ENCODE measurements at places on chromosomes 7 and 10.

DNA sequence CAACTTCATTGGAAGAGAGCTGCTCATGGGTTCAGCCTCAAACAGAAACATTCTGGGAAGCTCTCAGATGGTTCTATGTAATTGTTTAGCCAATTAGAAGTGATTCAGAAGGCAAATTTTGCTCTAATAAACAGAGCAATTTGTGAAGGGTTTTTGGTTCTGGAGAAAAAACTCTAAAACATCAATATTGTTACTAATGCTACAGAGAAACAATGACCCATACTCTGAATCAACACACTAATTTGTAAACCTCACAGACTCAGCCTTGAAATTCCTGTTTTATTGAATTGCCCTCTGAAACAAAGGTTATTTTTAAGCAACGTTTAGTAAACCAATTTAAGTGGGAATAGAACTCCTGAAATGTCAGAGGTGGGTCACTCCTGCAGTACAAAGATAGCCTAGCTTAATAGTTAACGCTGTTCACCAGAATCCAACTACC, 171.6 kb upstream of the SVIL start:
- DNase-seq: no peak

GRCh38 chr10:28160866-28161405, 141.9 kb downstream of the MPP7 start:
- no peak for DNase-seq

- DNase-seq: no peak
These were observed 2.9 kb upstream of the NRAP start for GRCh38 chr10:113666682-113667252.

DNA sequence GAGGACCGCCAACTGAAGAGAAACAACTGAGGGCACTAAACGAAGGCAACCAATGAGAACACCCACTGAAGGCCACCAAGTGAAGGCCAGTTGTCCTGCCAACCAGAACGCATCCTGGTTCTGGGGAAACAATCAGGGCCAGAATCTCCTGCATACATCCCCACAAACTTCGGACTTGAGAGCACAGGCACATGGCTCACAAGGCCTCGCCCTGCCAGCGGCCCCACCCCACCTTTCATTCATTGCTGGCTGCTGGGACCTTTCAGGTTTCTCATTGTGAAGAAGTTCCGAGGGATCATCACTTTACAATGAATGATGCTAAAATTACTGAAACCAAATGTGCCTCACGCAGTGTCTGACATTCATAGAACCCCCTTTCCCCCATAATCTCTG, 79.2 kb upstream of the ABI1 start:
- DNase-seq: no peak

DNA sequence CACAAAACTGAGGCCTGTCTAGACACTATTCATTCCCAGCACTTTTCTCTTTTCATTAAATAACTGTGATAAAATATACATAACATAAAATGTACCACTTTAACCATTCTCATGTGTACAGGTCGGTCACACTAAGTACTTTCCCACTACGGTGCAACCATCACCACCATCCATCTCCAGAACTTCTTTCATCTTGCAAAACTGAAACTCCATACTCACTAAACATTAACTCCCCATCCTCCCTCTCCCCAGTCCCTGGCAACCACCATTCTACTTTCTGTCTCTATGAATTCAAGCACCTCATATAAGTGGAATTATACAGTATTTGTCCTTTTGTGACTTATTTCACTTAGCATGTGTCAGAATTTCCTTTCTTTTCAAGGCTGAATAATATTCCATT, 53.0 kb downstream of the ARHGAP12 start:
- no peak for DNase-seq

DNA sequence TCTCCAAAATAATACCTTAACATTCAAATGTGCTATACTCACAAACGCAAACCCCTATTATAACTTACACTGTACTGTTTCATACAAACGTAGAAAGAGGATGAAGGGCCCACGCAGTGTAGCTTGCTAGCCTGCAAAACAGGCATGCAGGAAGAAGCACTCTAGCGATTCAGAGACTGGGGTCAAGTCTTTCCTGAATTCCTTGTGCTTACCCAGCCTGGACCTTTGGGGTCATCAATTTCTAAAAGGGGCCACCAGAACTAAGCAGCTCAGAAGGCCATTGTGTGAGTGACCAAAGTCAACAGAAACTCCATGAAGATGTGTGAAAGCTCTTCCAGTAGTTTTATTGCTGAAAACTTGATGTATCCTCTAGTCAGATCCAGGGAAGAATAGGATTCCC, 111.9 kb downstream of the SVIL start:
- DNase-seq: no peak

GRCh38 chr7:121286742-121287734, 41.8 kb upstream of the WNT16 start:
- DNase-seq: no peak

GRCh38 chr7:144529269-144529926, 125.9 kb upstream of the NOBOX start:
- DNase-seq: no peak

GRCh38 chr10:31657434-31657872, 271.2 kb downstream of the ARHGAP12 start:
- no peak for DNase-seq

- no peak for DNase-seq
These were observed 214.2 kb upstream of the GHITM start for GRCh38 chr10:83925133-83925532.

GRCh38 chr10:67959839-67960476, 75.5 kb downstream of the SIRT1 start:
- no peak for DNase-seq

- DNase-seq: no peak
These were observed 166.4 kb upstream of the PPP1R3A start for GRCh38 chr7:114085313-114085591.

GRCh38 chr10:67075491-67075971, 149.7 kb downstream of the LRRTM3 start:
- DNase-seq: no peak

GRCh38 chr10:124738441-124738840, 5.7 kb downstream of the FAM53B start:
- DNase-seq: no peak

DNA sequence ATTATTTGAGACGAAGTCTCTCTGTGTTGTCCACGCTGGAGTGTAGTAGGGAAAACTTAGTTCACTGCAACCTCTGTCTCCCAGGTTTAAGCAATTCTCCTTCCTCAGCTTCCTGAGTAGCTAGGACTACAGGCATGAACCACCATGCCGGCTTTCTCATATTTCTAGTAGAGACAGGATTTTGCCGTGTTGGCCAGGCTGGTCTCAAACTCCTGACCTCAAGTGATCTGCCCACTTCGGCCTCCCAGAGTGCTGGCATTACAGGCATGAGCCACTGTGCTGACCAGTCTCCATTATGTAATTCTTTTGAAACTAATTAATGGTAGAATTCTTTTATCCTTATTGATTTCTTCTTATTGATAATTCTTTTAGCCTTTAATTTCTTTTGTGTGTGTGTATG, 32.5 kb downstream of the PCLO start:
- no peak for DNase-seq

GRCh38 chr10:113357681-113358300, 195.1 kb upstream of the HABP2 start:
- DNase-seq: no peak

- no peak for DNase-seq
These were observed 31.0 kb downstream of the AIFM2 start for GRCh38 chr10:70101668-70102067.

DNA sequence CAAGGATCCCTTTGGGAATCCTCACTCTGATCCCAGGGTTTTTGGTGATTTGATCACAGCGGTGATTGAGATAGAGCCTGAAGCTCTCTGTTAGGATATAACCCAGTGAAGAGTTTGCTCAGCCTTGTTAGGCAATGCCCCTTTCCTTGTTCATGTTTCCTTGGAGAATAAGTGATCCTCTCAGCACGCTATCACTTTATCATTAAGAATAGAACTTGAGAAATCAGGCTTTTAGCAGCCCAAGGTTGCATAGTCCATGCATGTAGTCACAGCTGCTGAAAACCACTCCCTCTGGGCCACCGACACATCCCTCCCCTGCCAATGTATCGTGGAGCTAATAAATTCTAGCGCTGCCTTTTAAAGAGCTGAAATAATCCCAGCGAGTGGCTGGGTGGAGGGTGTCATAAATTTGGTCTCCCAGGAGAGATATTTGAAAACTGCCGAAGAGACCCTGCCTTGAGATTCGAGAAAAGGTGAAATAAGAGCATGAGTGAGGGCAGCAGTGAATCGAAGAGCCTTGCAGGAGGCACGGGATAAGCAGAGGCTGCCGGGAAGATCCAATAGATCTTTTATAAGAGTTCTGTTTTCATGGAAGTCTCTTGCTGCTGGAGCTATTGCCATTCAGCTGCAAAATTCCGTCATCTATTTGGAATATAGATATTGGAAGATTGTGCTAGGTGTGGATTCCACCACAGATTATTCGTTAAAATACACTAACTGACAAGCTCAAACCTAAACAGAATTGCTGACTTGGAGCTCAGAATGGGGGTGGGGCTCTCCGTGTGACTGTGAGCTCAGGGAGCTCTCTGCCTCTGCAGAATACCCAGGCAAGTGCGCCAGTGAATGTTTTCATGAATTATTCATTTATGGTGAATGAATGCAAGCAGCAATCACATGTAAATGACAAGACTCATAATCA, 249.8 kb downstream of the TRIL start:
- DNase-seq: no peak

DNA sequence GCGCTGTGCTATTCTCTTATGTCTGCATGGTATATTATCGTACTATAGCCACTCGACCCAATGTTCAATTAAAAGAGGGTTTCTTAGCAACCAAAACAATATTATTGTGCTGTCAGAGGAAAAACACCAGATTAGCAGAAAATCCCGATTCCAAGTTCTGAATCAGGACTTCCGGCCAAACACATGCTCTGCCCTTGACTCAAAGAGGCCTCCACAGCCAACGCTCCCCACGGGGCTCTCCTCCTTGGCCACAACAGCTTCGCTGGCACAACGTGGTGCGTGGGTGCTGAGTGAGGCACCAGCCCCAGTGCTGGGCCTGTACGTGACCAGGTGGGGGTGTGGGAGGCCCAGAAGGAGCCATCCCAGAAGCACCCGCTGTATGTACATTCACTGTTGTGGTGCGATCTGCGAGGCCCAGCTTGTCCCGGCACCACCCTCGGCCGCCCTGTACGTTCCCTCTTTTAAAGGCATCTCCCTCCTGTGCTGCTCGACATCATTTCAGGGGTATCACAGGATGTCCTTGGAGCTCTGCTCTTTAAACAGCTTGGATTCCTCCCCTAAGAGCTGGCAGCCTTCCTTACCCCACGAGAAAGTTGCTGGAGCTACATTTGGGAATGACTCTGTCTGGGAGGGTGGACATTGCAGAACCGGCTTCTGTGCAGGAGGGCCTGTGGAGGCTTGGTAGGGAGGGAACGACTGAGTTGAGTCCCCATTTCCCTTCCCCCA, 736.2 kb downstream of the PARD3 start:
- DNase-seq: no peak

- no peak for DNase-seq
These were observed 265.5 kb upstream of the FZD8 start for GRCh38 chr10:35907548-35907947.

DNA sequence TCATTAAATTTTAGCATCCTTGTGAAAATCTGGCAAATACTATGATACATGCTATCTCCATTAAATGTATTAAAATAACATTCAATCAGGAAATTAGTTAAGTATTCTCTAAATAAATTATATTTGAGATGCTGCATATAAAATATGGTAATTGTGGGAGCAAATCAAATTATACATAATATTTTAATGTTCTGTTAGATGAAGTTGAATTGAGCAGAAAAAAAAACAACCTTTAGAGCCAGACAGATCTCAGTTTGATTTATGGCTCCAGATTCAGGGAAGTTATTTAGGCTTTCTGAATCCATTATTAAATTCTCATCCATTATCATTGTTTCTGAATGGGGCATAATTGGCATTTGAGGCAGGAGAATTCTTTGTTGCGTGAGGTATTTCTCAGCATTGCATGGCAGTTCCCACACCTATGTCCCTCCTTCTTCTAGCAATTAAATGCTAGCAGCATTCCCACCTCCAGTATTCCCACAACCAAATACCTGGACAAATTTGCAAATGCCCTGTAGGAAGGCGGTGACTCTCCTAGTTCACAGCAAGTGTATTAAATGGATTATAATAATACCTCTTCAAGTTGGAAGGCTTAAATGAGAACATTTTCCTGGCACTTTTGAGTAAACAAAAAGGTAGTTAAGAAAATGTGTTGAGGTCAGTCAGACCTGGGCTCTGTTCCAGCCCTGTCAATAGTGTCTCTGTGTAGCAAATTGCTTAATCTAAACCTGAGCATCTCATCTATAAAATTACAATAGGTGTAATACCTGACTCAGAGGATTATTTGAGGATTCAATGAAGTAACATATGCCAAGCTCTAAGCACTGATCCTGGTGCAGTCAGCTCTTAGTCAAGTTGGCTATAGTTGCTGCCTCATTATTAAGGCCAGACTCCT, 108.9 kb downstream of the RNLS start:
- no peak for DNase-seq

DNA sequence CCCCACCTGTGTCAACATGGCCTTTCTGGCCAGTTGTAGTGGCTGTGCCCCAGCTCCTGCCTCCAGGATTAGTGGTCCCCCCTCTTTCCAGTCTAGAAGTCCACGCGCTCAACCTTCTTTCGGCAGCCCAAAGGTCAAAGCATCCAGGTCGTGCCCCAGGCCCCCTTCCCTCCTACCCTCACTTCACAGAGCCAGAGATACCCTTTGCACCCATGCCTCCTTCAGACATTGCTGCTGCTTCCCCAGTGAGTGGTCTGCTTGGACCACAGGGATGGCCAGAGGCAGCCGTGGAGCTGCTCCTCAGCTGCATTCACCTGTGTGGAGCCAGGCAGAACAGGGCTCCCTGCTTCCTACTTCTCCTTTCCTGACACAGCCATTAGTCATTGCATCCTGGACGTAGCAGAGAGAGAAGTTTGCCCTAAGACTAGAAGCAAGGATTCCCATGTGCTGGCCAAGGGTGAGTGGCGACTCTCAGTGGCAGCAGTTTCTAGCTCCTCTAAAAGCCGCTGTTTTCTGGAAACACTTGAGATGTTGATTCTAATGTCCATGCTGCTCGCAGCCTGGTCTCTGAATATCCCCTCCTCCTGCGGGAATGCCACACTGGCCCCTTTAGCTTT, 243.1 kb upstream of the SHH start:
- no peak for DNase-seq

- no peak for DNase-seq
These were observed 1.8 kb upstream of the OPN4 start for GRCh38 chr10:86652361-86653202.

DNA sequence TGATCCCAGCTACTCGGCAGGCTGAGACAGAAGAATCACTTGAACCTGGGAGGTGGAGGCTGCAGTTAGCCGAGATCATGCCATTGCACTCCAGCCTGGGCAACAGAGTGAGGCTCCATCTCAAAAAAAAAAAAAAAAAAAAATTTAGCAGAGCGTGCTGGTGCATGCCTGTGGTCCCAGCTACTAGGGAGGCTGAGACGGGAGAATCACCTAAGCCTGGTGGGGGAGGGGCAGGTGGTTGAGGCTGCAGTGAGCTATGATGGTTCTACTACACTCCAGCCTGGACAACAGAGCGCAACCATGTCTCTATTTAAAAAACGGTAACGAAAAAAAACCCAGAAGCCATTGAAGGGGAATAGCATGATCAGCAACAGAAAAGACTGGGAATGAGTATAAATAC, 89.9 kb downstream of the ARHGAP12 start:
- no peak for DNase-seq

All from activated CD8-positive, alpha-beta memory T cell treated with anti-CD3 and anti-CD28 coated beads for 1 hour (primary cell).